ENCODE measurements at places on chromosomes 5 and 9.

- DNase-seq, result no peak
Observed at GRCh38 chr5:125798307-125798706, 624.9 kb upstream of the GRAMD2B start.

DNA sequence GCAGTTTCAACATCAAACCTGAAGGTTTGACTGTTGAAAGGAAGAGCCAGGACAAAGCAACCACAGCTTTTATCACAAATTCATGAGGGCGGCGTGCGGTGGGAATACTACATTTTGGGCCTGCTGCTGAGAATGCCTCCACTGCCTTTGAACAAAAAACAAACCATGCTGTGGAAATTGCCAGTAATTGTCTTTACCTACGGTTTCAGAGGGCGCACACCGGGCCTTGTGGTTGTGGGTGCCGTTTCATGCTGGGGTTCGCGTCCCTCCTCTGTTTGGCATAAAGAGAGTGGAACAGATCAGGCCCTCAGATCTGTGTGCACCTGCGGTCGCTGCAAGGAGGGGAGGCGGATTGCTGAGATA lies 27.6 kb upstream of the TCF7 start:
- no peak for DNase-seq

GRCh38 chr9:108434502-108434901 lies 421.3 kb downstream of the ACTL7B start:
- no peak for DNase-seq

- no peak for DNase-seq
Observed at GRCh38 chr5:97923997-97924396, 741.0 kb upstream of the RIOK2 start.

- DNase-seq, result no peak
Observed at GRCh38 chr5:68953231-68953874, 140.5 kb upstream of the SLC30A5 start.
